Progenitor cell of endocrine pancreas (in vitro differentiated cells): ENCODE measurements at places on chromosomes 1 and 21.

DNA sequence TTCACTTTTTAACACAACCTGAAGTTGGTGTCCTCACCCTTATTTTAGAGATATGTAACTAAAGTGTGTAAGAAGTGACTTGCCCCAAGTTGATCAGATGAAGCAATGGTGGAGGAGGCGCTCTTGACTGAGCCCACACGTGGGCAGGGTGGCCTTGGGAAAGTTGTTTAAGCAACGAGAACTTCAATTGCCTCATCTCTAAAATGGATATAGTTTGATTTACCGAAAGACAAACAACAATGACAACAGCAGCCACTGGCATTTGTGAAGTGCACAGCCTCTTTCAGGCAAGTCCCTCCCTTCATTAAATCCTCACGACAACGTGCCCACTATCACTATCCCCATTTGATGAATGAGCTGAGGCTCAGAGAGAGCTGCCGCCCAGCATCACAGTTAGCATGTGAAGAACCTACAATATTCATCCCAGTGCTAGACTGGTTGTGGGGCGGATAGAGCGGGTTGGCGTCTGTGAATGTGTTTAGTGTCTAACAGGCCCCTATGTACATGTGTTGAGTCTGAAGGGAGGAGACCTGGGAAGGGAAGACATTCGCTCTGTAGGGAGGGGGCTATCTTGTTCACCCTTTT lies 3.0 kb downstream of the IL22RA1 start:
- no peak for DNase-seq

DNA sequence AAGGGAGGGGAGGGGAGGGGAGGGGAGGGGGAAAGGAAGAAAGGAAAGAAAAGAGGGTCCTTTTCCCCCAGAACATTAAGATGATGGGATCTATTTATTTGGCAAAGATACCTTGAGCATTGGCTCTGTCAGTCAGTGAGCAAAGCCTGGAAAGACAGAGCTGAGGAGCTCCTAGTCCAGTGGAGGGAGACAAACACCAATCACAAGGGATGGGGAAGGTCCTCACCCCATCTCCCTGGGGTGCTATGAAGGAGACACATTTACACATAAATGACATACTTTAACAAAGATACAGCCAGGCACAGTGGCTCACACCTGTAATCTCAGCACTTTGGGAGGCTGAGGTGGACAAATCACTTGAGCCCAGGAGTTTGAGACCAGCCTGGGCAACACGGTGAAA lies 154.9 kb upstream of the TIAM1 start:
- DNase-seq = no peak

DNA sequence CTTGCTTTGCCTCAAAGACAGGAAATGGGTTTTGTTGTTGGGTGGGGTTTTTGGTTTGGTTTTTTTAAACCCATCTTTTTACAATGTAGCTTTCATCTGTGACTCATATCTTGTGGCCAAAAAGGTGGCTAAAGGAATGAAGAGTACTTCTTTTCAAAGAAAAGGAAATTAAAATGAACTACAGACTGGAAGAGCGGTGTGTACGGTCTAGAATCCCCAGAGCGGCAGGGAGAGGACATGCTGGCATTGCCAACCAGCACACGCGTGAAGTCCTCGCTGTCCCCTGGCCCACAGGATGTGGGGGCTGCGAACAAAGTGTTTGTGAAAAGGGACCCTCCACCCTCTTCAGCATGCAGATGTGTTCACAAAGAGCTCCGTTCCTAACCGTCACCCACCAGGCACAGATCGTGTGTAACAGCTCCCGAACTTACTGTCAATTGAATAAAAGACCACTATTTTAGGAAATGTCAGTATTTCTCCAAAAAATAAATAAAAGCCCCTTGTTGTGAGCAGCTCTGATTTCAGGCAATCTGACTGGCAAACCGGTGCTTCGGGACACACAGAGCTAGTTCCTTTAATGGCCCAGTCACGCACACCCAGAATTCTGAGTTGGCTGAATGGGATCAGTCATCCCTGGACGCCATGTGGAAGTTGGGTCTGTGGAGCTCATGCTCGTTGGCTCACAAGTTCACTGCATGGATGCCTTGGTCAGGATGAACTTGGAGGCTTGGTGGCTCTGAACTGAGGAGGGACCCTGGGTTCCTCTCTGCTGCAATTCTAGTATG lies 602.9 kb downstream of the NPHP4 start:
- no peak for DNase-seq

GRCh38 chr1:180926164-180926981 lies 13.7 kb downstream of the KIAA1614 start:
- no peak for DNase-seq

- no peak for DNase-seq
Observed at GRCh38 chr1:47817861-47818260, 179.3 kb downstream of the TRABD2B start.

DNA sequence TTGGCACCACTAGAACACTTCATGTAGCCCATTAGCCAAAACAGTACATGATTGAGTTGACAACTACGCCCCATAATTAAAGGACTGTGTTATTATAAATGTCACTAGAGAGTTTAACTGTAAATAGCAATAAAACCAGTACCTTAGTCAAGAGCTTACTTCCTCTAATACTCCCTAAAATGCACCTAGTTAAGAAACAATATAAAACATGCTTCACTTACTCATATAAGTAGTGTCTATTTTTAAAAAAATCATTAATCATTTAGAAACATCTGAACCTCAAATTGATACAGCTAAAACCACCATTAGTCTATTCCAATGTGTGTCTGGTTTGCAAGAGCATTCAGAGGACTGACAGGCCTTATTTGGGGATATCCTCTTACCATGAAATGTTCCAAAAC lies 25.3 kb downstream of the PTP4A2 start:
- DNase-seq = no peak

DNA sequence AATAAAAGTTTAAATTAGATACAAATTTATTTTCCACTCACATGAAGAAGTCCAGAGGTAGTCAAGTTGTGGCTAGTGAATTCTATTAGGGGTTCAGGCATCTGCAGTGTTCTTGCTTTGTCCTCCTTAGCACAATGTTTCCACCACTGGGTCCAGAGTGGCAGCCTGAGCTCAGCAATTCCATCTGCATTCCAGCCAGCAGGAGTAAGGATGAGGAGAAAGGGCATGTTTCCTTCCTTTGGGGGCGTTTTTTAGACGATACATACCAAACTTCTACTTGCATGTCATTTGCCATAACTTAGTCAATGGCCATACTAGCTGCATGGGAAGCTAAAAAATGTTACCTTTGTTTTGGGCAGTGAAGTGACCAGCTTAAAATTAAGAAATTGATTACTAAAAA lies 98.5 kb upstream of the VANGL1 start:
- DNase-seq = no peak

GRCh38 chr1:222991908-222992307 lies 151.1 kb downstream of the TLR5 start:
- no peak for DNase-seq

DNA sequence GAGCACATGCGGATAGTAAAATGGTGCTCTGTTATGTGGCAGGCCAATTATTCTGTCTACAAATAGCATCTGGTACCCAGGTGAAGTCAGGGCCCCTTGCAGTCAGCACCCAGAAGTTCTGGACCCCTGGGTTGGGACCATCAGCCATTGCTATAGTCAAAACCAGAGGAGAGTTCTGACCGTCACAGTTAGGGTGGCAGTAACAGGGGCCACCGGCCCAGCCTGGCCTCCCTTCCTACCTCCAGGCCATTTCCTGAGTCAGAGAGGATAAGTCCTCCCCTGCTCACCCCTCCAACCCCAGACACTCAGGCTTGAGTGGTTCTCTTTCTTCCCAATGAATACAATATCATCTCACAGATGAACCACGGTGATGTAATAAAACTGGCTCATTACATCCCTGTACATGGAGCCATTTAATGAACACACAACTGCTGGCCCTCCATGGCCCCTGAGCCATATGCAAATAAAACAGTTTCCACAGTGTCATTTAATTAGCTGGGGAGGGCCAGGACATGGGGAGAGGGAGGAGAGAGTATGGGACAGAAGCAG lies 673.6 kb downstream of the MATN1 start:
- DNase-seq = no peak

- DNase-seq = no peak
Observed at GRCh38 chr1:1618396-1619068, 3.2 kb downstream of the MIB2 start.

DNA sequence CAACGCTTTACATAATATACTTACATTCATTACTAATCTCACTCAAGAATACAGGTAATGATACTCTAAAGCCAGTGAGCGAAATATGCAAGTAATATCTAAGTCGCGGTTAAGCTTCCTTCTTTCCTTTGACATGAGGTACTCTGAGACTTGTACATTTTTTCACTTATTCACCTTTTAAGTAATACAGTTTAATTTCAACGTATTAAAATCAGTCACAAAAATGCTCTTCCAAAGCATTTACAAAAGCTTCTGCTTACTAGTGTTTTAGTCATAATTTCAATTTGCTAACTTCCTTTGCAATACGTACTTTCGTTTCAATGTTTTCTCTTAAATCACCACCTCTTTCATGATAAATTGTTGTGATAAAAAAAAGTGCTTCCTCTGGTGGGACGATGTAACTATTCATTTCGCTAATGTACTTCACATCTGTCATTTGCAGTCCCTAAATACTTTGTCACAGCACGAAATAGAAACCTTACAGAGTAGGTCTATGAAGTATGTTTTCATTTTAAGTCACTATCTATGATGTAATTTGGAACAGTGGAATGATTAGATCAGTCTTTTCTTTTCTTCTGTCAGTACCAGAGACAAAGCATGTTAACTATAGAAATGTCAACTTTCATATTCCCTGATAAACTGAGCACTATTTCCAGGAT lies 34.0 kb upstream of the ADGRL4 start:
- DNase-seq = no peak

DNA sequence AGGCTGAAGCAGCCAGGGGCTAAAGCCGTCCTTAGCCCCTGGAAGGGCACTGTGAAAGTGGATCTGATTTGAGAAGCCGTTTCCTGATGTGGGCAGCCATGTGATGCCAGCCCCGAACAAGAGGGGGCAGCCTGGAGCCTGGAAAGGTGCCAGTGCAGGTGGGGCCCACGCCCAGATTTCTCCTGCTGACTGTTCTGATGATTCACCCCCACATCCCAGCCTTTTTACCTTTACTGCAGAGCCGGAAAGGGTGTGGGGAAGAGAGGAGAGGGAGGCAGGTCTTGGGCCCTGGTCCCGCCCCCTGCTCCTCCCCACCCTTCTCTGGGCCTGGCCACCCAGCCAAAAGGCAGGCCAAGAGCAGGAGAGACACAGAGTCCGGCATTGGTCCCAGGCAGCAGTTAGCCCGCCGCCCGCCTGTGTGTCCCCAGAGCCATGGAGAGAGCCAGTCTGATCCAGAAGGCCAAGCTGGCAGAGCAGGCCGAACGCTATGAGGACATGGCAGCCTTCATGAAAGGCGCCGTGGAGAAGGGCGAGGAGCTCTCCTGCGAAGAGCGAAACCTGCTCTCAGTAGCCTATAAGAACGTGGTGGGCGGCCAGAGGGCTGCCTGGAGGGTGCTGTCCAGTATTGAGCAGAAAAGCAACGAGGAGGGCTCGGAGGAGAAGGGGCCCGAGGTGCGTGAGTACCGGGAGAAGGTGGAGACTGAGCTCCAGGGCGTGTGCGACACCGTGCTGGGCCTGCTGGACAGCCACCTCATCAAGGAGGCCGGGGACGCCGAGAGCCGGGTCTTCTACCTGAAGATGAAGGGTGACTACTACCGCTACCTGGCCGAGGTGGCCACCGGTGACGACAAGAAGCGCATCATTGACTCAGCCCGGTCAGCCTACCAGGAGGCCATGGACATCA lies at the start of gene SFN:
TSS of gene SFN (plus strand) at position 369 of the 904 bp plus-strand sequence. CDS start at position 433, 64 bp downstream.
- no peak for DNase-seq

GRCh38 chr1:93704052-93704451 lies 22.4 kb upstream of the BCAR3 start:
- DNase-seq = no peak

- no peak for DNase-seq
Observed at GRCh38 chr1:220887520-220888416, 8.5 kb downstream of the HLX start.

DNA sequence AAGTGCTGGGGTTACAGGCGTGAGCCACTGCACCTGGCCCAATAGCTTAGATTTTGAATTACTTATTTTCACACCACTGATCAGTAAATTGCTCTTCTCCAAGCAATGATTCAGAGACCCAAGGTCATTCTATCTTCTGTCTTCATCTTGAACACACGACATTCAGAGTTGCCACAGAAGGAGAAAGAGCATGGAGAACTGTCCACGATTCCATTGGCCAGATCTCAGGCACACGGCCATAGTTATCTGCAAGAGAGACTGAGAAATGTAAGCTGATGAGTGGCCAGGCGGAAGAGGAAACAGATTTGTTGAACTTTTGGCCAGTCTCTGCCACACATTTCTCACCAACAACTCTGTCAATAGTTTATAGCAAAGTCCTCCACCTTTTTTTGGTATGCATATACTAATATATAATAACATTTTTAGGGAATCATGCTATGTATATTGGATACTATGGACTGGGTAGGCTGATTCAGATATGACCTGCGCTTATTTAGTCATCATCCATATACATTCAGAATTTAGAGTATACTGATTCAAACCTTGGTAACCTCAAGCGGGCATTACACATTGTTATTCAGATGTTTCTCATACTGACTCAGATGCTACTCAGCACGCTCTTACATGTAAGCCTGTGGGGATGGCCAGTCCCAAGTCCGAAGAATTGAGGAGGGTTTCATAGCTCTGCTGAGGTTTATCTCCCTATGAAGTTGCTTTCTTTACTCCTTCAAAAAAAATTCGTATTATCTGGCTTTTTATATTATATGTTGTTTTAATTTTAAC lies 25.5 kb upstream of the CAP1 start:
- no peak for DNase-seq

GRCh38 chr1:24383381-24383940 lies 30.1 kb downstream of the STPG1 start:
- DNase-seq = no peak

DNA sequence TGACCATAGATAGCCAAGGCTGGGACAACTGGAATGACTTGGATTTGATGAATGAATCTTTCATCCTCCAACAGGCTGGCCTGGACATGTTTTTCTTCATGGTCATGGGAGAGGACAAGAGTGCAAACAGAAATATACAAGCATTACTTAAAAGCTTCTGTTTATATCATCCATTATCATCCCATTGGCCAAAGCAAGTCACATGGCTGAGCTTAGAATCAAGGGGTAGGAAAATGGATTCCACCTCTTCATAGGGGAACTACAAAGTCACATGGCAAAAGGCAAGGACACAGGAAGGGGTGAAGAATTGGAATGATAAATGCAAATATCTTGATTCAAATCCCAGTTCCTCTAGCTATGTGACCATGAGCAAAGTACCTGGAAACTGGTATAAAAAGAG lies 90.2 kb upstream of the BARHL2 start:
- no peak for DNase-seq

- no peak for DNase-seq
Observed at GRCh38 chr1:203144661-203145060, 17.1 kb downstream of the ADORA1 start.

- DNase-seq = no peak
Observed at GRCh38 chr1:185291159-185291558, 25.9 kb downstream of the IVNS1ABP start.

DNA sequence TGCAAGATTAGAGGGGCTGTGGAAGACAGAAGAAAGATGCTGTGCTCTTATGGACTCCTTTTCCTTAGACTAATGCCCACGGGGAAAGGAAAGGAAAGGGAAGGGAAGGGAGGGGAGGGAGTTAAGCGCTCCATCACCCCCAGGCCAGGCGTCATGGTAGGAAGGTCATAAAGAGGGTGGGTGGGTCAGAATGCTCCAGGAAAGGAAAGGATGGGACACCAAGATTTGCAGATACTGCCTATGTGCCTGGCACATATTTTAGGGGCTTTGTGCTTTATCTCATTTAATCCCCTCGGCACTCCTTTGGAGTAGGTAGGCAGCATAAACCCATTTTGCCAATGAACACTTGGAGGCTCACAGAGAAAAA lies 41.4 kb downstream of the MAB21L3 start:
- no peak for DNase-seq

- no peak for DNase-seq
Observed at GRCh38 chr1:223776075-223776814, 63.9 kb downstream of the CAPN2 start.
